ENCODE measurements at places on chromosomes 3 and 15.
A peak's percentile ranks its signal among the peaks of the same experiment; 100 is the strongest.

DNA sequence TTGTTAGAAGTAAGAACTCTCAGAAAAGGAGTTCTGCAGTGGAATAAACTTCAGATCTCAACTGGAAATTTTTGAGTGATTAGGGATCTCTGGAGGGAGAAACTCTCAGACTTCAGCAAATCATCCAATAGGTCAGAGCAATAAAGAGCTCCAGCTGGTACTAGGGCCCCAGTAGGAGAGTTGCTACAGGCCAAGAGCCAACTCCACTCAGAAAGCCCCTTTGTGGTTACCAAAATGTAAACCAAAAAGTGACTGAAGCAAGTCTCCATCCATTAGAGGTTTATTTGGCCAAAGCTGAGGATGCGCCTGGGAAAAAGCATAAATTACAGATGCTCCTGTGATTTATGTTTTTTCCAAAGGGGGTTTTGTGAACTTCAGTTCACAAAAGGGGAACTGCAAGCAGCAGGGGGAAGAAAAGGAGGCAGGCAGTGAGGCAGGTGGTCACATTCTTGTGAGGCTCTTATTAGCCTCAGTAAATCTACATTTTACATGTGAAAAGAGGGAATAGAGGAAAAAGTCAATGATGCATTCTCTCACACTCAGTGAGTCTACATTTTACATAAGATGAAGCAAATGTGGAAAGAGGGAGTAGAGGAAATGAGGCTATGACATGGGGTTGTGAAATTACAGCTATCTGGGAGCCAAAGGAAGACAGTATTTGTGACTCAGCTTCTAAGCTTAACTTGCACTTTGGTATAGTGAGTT is 92.4 kb upstream of the DAZL start:
- DNase-seq: no peak

DNA sequence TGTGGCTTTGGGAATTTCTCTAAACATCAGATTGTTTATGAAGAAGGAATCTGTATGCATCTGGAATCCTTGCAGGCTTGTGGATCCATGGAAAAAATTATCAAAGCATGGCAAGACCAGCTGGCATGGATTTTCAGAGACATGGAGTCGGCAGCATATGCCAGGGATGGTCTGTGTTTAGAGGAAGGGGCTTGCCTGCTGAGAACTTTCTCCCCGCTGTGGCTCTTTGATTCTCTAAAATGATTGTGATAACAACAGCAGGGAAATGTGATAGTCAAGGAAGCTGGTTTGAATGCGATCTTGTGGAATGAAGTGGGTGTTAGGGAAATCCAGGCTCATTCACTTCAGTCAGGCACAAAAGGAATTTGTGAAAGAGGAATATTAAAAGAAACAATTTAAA is 245.7 kb upstream of the THRB start:
- no peak for DNase-seq

GRCh38 chr3:10780243-10780642 is 35.8 kb upstream of the SLC6A11 start:
- DNase-seq: no peak

- DNase-seq: no peak
These were observed 49.0 kb upstream of the OSBPL11 start for GRCh38 chr3:125644036-125645005.

- no peak for DNase-seq
These were observed 57.6 kb downstream of the GAP43 start for GRCh38 chr3:115680803-115681345.

DNA sequence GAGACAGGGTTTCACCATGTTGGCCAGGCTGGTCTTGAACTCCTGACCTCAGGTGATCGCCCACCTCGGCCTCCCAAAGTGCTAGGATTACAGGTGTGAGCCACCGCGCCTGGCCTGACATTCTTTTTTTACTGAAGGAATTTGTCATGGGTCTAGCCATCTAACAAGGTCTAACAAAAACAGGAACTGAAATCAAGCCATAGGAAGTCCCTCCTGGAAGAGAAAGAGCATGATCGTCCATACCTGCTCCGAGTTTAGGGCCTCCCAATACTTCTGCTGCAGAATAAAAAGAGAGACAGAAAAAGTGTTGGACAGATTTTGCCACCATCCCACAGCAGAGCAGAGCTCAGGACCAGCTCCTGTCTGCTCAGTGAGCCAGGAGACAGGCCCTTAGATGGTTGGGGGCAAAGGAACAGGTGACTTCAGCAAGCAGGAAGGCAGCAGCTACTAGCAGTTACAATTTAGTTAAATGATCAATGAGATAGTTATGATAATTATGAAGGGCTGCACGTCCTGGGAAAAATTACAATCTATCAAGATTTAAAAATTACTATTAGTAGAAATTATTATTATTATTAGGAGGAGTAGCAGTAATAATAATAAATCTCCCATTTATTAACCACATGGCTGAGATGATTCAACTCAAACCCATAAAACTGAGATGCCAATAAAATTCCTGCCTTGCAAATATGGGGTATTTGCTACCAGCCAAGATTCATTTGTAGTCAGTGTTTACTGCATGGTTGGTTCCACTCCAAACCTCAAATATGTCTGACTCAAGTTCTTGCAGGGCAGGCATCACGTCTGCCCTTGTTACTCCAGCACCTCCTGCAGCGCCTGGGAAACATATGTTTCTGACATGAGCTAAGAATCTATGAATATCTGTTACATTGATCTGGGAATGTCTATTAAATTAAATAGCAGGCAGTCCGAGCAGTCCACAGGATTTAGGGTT is 40.1 kb downstream of the TMEM44 start:
- no peak for DNase-seq

- no peak for DNase-seq
These were observed 243.3 kb upstream of the IGF1R start for GRCh38 chr15:98405013-98405412.

- no peak for DNase-seq
These were observed 104.1 kb downstream of the DUT start for GRCh38 chr15:48435321-48435720.

- no peak for DNase-seq
These were observed 8.4 kb downstream of the MITF start for GRCh38 chr3:69747511-69748258.

DNA sequence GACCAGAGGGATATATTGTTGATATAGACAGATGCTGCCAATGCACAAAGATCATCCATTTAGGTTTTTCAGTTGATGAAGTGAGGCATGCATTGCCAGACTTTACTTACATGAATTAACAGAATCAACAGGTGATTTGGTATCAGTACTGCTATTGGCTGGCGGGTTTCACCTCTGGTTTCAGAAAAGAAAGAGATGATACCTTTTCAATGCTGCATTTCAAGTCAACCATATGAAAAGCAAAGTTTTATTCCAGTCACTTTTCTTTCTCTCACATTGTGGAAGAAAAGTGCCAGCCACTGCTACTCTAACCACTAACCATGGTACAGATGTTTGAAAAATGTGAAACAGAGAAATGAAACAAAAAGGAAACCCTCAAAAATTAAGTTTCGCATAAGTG is 289.1 kb downstream of the TIGIT start:
- no peak for DNase-seq

DNA sequence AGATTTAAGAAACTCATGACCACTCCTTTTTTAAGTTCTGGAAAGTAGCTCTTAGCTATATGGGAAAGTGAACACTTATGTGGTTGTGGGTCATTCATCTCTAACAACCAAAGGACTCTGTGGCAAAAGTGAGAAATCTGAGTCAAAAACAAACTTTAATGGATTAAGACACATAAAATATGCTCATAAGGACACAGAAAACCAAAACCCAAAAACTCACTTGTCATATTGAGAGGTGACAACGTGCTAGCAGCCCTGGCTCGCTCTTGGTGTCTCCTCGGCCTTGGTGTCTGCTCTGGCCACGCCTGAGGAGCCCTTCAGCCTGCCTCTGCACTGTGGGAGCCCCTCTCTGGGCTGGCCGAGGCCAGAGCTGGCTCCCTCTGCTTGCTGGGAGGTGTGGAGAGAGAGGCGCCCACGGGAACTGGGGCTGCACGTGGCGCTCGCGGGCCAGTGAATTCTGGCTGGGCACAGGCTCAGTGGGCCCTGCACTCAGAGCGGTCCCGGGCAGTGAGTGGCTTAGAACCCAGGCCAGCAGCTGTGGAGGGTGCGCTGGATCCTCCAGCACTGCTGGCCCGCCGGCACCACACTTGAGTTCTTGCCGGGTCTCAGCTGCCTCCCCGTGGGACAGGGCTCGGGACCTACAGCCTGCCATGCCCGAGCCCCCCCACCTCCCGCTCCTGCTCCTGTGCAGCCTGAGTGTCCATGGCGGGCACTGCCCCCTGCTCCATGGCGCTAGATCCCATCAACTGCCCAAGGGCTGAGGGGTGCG is 30.3 kb upstream of the SKIL start:
- DNase-seq: peak; percentile 64

DNA sequence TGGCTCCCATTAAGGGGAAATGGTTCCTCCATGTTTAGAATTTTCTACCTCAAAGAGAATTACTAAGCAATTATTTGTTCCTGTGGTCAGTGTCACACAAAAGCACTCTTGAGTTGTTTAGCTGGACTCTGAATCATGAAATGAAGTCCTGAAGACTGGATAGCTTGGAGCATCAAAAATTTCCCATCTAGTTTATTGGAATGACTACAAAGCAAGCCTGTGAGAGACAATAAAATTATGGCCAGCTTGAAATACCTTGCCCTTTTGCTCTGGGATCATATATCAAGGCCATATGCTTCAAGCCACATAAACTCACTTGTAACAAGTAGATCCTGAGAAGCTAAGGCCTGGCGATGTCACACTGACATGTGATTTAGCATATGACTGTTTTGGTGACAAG is 292.3 kb downstream of the TIGIT start:
- DNase-seq: no peak

DNA sequence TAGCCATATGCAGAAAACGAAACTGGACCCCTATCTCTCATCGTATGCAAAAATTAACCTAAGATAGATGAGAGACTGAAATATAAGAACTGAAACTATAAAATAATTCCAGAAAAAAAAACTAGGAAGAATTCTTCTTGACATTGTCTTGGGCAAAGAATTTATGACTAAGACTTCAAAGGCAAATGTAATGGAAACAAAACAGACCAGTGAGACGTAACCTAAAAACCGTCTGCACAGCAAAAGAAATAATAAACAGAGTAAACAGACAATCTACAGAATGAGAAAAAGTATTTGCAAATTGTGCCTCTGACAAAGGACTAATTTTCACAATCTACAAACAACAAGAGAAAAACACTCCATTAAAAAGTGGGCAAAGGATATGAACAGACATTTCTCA is 92.3 kb downstream of the FAM227B start:
- no peak for DNase-seq

DNA sequence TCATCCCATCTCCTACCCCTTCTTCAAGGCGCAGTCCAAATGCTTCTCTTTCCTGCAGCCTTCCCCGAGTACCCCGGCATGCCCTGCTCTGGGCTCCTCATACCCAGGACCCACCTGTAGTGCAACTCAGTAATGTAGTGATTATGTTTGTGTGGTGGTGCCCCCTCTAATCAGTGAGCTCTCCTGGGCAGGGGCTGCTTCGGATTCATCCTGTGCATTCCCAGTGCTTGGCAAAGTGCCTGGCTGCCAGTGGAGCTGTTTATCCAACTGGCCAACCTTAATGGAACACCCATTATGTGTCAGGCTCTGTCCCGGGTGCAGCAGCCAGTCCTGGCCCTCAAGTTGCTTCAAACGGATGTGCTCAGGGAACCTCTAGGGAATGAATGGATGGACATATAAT is 174.4 kb upstream of the LINGO1 start:
- DNase-seq: no peak

DNA sequence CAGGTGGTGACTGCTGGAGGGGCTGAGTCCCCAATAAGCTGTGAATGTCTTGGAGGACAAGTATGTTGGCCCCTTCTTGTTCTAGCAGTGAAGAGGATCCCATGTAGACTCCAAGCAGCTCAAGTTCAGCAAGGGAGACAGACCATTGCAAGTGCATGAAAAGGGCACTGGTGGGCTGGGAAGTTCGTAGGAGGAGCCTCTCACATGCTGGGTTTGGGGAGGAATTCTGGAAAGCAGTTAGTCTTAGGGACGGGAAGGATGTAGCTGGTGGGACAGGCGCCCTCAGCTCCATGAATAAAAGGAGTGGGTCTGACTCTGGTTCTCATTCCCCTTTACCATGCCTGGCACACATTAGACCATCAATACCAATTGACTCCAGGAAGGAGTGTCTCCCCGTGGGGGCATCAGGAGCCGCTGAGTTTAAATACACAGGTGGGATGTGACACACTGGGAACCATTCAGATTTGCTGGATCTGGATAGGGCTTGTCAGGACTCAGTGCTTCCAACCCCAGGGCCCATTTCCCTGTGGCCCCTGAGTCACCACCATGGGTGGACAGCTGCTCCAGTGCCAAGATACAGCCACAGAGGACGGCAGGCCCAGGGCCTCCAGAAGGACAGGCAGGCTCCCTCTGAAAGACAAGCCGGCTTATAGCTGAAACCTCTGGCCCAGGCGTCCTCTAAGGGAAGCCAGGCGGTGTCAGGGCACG is 552 bp upstream of the XYLB start:
- DNase-seq: no peak

- no peak for DNase-seq
These were observed 14.1 kb upstream of the HRH1 start for GRCh38 chr3:11140030-11140712.

GRCh38 chr3:190059242-190059590 is 61.5 kb downstream of the P3H2 start:
- DNase-seq: no peak

DNA sequence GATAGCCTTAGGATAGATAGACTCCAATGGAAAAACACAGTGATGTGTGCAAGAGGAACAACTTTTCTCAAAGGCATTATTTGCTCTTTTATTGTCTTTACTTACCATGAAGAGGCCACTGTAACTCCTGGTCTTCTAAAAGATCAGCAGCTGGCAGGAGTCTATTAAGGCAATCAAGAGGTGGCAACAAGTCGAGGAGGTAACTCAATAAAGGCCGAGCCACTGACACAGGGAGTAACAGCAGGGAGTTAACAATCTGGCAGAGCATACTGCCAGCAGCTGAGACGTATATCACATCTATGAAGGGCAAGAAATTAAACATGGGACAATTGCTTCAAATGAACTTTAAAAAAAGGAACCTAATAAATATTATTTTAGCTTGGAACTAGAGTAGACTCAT is 106.2 kb downstream of the HERC1 start:
- no peak for DNase-seq

- no peak for DNase-seq
These were observed 11.8 kb upstream of the HES1 start for GRCh38 chr3:194124193-194124592.

GRCh38 chr3:25904206-25904605 is 114.3 kb downstream of the OXSM start:
- no peak for DNase-seq
